ENCODE measurements at places on chromosomes 11 and 22.

DNA sequence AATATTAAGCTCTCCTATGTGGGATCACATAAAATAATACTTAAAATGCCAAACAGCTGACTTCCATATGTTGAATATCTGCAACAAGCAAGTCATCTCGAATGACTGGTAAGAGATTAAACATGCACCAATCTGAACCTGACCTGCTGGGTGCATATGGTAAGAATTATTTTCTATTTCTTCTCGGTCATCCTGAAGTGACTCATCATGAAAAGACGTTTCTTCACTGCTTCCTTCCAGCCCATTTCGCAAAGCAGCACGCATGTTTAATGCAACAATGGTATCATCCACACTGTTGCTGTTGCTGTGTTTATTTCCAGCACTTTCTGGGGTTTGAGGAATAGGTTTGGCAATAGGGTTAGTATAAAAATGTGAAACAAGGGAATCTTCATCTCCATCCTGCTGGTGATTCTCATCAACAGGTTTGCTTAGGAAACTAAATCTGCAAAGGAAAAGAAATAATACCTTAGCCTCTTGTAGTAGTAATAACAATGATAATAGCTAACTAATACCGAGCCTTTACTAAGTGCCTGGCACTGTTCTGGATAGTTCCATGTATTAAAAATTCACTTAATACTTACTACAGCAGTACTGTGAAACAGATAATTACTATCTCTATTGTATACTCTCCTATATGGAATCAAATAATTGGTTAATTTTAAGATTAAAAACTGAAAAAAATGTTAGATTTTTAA, 52.0 kb upstream of the CHRNA10 start:
- DNase-seq = no peak

DNA sequence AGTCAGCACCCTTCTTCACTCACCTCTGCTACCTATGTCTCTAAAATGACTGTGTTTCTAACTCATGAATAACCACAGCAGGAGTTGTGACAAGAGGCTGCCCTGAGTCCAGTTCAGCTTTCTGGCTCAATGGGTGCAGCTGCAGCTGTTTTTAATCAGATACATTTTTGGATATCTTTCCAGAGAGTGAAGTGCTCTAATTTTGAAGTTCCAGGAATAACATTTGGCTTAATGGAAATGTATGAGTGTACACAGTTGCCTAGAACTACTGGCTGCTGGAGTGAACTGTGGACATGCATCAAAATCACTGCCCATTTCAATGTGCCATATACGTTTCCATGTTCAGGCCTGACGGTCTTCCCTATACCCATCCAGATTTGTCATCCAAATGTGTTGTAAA, 769.5 kb upstream of the ANO3 start:
- no peak for DNase-seq

DNA sequence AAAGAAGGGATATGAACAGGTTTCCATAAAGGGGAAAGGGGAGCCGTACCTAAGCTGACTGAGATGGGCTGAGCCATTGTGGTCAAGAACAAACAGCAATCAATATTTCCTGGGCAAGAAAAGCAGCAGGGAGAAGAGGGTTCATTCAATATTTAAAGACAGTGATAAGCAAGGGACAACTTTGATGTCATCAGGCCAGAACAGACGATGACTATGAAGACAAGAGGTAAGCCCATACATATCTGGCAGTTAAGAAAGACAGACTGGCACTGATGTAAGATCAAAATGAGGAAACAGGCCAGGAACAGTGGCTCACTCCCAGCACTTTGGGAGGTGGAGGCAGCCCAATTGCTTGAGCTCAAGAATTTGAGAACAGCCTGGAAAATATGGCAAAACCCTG, 2.4 kb downstream of the OR5A2 start:
- DNase-seq = no peak

- no peak for DNase-seq
These were observed 69.7 kb downstream of the PRMT3 start for GRCh38 chr11:20457001-20457799.

GRCh38 chr11:99383648-99384245, 363.0 kb downstream of the CNTN5 start:
- no peak for DNase-seq

DNA sequence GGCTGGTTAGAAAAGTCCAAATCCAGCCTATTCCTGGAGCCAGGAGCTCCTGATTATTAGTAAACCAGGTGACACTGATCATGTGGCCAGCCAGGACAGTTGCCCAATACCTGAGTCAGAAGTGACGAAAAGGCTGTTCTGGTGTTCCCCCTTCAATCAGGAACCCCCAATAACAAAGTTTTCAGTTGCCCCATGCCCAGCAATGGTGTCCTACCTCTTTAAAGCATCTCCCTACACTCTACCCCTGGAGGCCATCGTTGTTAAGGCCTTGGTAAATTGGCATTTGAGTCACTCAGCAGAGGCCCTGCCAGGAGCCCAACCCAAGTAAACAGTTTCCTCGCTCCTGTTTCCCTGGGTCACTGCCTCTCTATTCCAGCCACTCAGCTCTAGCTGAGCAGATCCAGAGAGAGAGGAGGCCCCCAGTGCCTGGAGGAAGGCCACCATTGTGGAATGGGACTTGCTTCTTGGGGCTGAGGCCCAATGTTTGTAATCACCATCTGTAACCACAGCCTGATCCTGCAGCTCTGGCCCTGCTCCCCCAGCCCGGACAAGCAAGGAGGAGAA, 25.0 kb downstream of the ARHGAP1 start:
- DNase-seq = peak; percentile 65

DNA sequence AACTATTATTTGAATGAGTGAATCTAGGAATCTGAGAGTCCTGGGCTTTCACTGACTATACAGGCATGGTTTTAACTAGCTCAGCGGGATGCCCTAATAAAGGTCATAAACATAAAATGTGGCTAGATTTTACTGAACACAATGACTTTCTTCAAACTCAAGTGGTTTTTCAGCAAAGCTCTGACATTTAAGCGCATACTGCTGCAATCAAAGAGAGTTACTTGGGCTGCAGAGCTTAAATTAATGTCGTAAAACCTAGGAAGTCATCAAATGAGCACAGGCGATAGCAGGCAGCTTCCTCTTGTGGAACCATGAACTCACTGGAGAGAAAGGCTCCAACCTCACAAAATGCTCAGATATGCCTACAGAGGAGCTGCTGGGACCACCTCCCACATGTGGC, 6.7 kb downstream of the CSNK2A3 start:
- no peak for DNase-seq

DNA sequence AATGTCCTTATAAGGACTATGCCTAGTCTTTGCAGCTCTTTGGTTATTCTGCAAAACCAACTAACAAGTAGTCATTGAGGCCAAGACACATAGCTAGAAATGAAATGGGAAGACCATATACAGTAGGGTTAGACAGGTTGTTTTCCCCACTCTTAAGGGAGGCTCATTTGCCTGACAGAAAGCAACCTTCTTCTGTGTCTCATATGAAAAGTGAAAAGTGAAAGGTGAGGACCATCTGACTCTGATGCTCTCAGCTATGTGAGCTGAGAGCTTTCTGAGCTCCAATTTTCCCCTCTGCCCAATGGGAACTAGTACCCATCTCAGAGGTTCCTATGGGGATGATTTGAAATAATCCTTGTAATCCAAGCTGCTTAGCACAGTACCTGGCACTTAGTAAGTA, 142.0 kb upstream of the BDNF start:
- DNase-seq = no peak

DNA sequence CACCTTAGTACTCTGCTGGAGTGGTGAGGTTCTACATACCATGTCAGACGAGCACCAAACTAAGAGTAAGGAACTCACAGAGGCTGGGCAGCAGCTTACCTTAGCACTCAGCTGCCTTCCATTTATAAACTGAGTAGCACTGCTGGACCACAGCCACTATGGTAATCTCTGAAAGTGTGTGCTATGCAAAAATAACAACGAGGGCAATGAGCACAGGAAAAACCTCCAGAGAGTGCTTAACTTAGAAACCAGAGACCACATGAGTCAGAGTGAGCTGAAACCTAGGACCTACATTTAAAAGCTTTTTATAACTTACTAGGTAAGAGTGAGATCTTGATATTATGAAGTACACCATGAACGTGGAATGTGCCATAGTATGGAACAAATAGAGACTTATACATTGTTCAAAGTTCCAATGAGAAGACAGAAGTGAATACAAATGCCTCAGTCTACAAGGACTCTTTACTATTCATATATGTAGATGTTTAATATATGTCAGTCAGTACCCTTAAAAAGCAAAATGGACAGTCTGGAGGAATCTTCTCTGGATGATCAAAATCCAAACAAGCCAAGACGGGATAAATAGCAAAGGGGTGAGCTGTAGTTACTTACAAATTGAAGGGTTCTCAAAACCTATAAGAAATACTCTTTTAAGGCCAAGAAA, 17.2 kb upstream of the CD59 start:
- no peak for DNase-seq

DNA sequence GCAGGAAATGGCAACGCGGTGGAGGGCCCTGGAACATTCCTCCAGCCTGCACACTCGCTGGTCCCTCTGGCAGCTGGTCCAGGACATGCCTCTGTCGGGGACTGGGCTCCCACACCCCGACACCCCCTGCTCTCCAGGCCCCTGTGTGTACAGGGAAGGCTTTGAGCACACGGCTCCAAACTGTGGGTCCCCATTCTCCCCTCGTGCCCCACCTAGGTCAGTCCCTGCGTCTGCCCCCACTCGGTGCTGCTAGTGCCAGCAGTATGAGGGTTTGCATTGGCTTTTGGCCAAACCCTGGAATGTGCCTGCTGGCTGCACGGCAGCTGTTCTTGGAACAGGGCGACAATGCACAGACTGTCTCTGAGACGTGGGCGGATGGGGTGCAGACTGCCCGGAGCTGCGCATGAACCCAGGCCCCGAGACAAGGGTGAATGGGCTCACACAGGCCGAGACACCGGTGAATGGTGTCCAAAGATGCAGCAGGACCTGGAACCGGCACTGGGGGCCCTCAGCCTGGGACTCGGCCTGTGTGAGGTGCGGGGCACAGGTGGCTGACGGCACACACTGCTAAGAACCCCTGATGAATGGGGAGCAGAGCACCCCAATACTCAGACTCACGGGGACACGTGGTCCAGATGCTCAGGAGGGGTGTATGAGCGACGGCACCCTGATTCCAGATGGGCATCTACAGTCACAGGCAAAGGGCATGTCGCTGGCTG, 7.5 kb upstream of the SYT8 start:
- DNase-seq = peak; percentile 86

DNA sequence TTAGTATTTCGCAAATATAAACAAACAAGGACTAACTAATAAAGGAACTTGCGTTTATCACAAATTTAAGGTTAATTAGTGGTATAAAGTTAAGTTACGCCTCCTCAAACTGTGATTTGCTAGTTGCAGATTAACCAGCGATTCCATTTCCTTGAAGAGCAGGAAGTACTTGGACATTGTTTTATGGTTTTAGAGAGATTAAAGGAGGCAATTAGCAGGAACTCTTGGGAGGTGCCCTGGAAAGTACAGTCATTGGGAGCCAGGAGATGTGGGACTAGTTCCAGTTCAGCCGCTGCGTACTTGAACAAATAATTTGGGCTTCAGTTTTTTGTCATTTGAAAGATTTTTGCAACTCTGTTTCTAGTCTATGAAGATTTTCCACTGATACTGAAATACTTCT, 3.3 kb downstream of the FAM118B start:
- DNase-seq = peak; percentile 29

DNA sequence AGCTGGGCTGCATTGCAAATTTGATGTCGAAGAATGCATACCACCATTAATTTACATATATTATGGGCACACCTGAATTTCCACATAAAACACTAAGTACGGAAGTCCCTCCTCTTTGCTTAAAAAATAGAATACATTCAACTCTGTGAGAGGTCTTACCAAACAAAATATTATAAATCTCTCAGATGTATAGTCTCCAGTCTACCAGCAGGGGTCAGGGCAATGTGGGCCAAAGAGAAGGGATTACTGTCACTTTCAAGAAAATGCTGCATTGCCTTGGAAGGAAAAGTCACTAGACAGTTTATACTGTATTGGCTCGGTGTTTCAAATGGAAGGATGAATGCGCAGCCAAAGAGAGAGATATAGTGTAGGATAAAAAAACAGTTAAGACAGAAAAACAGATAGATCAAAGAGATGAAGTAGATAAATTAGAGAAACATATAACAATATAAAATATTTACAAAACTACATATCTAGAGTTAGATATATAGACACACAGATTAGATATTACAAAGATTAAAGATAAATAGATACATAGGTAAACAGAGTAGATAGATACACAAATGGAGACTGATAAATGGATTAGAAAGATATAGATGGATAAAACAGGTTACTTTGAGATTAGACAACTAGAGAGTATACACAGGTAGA, 20.9 kb downstream of the SERGEF start:
- no peak for DNase-seq

DNA sequence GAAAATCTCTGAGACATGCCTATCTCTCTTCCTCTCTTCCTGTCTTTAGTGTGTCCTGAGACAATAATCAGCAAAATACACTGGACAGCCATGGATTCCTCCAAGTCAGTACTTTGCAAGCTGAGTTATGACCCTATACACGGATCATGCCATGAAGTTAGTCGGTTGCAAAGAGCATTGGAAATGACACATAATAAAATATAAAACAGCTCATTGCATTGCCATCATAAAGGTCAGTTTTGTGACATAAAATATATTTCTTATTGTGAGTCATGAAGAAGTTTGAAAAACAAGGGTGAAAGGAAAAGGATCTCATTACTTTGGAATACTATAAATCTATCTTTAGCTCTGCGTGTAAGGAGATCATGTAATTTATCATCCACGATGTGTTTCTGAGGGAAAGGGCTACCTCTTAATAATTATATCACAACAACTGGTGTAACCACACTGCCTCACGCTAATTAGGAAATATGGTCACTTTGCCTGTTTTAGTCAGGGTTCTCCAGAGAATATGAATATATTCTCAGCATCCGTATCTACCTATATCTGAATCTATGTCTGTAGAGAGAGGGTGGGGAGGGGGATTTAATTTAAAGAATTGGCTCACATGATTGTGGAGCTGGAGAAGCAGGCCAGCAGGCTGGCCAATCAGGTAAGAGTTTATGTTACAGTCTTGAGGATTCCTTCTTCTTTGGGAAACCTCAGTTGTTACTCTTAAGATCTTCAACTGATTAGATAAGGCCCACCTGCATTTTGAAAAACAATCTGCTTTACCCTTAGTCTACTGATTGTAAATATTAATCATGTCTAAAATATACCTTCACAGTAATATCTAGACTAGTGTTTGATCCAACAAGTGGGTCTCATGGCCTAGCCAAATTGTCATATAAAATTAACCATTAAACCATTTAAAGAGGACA, 198.8 kb downstream of the FAT3 start:
- DNase-seq = no peak

- no peak for DNase-seq
These were observed 830 bp downstream of the ACAT1 start for GRCh38 chr11:108122166-108122628.

DNA sequence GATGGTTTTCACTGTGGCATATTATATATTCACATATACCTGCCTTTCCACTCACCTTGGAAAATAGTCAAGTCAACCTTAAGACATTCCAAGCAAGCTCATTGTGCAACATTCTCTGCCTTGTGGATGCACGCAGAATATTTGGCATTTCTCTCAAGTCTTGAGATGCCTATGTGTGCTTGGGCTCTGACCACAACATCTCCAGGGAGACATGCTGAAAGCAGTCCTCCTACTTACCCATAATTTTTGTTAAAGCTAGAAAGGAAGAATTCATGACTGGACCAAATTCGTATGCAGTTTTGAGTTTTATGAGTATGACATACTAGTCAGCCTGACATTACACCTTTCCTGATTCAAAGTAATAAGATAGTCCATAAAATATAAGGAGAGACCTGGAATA, 684.0 kb downstream of the OPCML start:
- no peak for DNase-seq
